ENCODE measurements at places on chromosomes 6 and 20. TPM values are rescaled to one million over a fixed set of nuclear protein-coding genes. Genes with fewer than 3 reads are reported as not detected.

GRCh38 chr6:158536084-158536890 lies 23.6 kb upstream of the TMEM181 start:
- DNase-seq: peak; percentile 72

GRCh38 chr20:2005359-2005758 lies 11.5 kb upstream of the PDYN start:
- DNase-seq: no peak

DNA sequence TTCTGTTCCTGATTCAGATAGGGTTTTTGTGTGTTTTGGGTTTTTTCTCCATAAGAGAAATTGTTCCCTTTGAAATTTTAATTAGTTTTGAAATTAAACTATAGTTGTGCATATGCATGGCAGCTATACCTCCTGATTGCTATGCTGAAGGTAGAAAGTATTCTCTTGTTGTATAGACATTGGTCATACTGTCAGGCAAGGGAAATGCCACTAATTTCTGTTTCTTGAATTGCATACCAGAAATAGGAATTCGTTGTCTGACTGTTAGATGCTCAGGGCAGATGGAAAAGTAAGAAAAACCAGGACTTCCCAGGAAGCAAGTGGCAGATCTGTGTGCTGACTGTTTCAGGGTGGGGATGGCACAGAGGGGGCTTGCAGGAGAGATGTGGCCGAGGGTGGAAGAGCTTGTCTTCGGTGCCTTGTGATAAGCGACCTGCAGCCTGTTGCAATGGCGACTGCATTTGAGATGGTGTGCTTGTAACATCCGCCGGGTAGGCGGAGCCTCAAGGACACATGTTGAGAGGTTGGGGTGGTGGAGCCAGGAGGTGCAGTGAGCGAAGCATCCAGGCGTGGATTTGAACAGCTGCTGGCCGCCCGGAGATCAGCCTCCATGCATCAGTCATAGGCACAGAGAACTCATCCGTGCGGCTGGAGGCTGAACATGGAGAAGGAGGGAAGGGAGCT lies 42.8 kb downstream of the RREB1 start:
- no peak for DNase-seq

GRCh38 chr6:157246048-157246630 lies 77.2 kb downstream of the TMEM242 start:
- no peak for DNase-seq

The PSMB9 gene
- total RNA-seq: 144 TPM

The HLA-DRB5 gene
- total RNA-seq: 1.9 TPM

All from CD4-positive, alpha-beta memory T cell (primary cell).